Fibroblast of villous mesenchyme (primary cell): ENCODE measurements at places on chromosomes 1 and 21. TPM values are rescaled to one million over a fixed set of nuclear protein-coding genes. Genes with fewer than 3 reads are reported as not detected.

The GBP5 gene
- total RNA-seq = under 0.01 and 0.32 TPM in 2 replicates

The CRNN gene
- not detected in 2 replicates for total RNA-seq

The L1TD1 gene
- under 0.01 TPM in 1 of 2 replicates, not detected in the other for total RNA-seq

The FCGR3B gene
- not detected in 2 replicates for total RNA-seq

The RPL11 gene
- total RNA-seq = 521 and 592 TPM in 2 replicates

The ADGRL4 gene
- 1.9 and 4.7 TPM in 2 replicates for total RNA-seq

The SCYL3 gene
- total RNA-seq = 8.4 and 10.4 TPM in 2 replicates

The ST6GALNAC3 gene
- total RNA-seq = 1.3 TPM in 2 replicates

The CDC20 gene
- total RNA-seq = 34.8 and 51.8 TPM in 2 replicates

The ARHGEF16 gene
- 0.86 and 0.97 TPM in 2 replicates for total RNA-seq

The CD34 gene
- total RNA-seq = 0.32 and 0.43 TPM in 2 replicates

The MROH9 gene
- under 0.01 TPM in 2 replicates for total RNA-seq

The RIMS3 gene
- 0.32 and 0.86 TPM in 2 replicates for total RNA-seq

The SLFNL1 gene
- total RNA-seq = under 0.01 and 0.64 TPM in 2 replicates

The KANK4 gene
- total RNA-seq = not detected in 2 replicates

The PLEKHG5 gene
- total RNA-seq = 7.4 and 11.2 TPM in 2 replicates

The CNR2 gene
- not detected in 2 replicates for total RNA-seq

The HNRNPCL1 gene
- total RNA-seq = not detected in 2 replicates

The OR6N1 gene
- not detected in 2 replicates for total RNA-seq

The MLLT11 gene
- total RNA-seq = 8.1 and 9.1 TPM in 2 replicates

The MAN1A2 gene
- total RNA-seq = 63.5 and 78.2 TPM in 2 replicates

The TSPAN2 gene
- under 0.01 and 0.97 TPM in 2 replicates for total RNA-seq

The CAMK1G gene
- total RNA-seq = 2.6 and 9.1 TPM in 2 replicates

The DHRS3 gene
- total RNA-seq = 84.1 and 137 TPM in 2 replicates

The ATF3 gene
- 12.9 and 20.3 TPM in 2 replicates for total RNA-seq

The GTF2B gene
- total RNA-seq = 31.9 and 43.2 TPM in 2 replicates

The CD1E gene
- total RNA-seq = not detected in 2 replicates

The EXTL1 gene
- total RNA-seq = 3.9 and 6.0 TPM in 2 replicates

The ALPL gene
- total RNA-seq = 1.3 and 1.7 TPM in 2 replicates

The CFAP107 gene
- total RNA-seq = not detected in 2 replicates

The TRABD2B gene
- not detected in 2 replicates for total RNA-seq
